ENCODE measurements at places on chromosomes 7 and 10.

DNA sequence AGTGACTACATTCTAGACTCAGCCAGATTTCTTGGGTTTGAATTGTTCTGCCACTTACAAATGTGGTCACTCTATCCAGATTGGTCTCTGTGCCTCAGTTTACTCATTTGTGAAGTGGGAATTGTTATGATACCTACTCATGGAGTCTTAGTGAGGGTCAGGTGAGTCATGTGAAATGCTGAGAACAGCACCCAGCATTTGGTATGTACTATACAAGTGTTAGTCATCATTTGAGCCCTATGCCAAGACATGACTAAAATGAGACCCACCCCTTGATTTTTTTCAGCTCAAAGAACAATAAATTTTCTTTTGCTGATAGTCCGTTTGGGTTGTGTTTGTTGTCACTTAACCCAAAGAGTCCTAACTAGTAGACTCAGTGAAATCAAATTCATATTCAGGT is 92.8 kb downstream of the CHN2 start:
- DNase-seq: no peak

DNA sequence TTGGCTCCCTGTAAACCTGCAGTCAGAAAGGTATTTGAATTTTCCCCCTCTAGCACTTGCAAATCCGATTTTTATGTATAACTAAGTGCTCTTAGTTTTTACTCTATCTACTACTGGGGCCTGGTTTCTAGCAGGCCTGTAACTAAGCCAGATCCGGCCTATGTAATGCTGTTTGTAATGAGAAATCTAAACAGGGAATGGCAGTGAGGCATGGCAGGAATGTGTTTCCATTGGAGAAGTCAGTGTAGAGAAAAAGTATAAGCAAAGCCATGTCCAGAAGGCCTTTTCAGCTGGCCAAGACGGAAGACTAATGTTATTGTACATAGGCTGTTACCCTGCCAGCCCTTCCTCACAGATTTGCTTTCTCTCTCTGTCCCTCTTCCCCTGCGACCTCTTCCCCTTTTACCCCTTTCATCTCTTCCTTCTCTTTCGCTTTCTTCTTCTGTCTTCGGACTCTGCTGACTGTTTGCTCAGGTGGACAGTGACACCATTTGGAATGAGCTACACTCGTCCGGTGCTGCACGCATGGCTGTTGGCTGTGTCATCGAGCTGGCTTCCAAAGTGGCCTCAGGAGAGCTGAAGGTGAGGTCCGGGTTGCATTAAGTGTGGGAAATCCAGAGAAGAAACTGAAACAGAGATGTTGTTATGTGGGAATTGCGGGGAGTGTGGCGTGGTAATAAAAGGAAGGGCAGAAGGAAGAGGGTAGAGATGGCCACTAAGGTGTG is 297.5 kb downstream of the HDAC9 start:
- no peak for DNase-seq

- no peak for DNase-seq
Observed at GRCh38 chr10:81251457-81252115, 623.4 kb upstream of the NRG3 start.

GRCh38 chr10:109239371-109239770 is 683.9 kb downstream of the XPNPEP1 start:
- no peak for DNase-seq

DNA sequence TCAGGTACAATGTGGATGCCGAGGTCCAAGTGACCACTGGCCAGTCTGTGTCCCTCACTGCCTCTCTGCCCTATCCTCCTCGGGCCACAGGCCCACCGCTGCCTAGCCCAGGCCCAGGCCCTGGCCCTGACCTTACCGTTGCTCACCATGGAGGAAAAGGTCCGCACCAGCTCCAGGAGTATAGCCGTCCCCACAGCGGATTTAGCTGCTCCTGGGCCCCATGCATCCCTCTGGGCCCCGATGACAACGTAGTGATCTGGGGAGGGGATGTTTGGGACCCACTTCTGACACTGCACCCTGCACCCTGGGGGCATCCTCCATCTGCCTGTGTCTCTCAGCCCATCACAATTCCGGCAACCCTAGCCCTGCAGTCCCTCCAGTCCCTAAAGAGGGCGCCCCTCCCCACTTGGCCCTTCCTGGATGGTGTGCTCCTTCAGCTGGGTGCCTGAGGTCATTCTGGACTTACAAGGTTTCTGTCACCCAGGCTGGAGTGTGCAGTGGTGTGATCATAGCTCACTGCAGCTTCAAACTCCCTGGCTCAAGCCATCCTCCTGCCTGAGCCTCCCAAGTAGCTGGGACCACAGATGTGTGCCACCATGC is 12.1 kb downstream of the TFR2 start:
- DNase-seq: no peak

- no peak for DNase-seq
Observed at GRCh38 chr7:80779456-80779855, 139.4 kb downstream of the SEMA3C start.

GRCh38 chr7:158259671-158260418 is 327.8 kb downstream of the PTPRN2 start:
- DNase-seq: no peak

GRCh38 chr10:131616040-131616439 is 284.8 kb upstream of the PPP2R2D start:
- no peak for DNase-seq

DNA sequence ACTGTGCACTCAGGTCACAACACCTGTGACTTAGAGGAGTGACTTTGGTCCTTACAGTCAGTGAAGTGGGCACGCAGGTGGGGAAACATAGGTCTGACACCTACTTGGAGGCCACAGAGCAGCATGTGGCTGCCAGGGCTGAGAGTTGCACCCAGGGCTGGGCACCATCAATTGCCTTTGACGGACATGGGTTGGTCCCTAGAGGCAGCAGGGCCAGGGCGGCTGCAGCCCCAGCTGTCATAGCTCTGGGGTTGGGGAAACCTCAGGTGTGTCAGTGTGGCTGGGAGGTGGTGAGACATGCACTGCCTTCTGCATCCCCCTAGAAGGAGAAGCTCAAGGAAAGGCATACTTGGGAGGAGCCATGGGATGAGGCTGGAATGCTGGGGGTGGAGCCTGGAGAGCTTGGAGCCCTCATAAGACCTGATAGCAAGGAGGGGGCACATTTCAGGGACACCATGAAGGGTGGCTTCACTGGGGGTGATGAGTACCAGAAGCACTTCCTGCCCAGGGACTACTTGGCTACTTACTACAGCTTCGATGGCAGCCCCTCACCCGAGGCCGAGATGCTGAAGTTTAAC is at the start of gene INMT:
INMT (plus strand) TSS at position 440 of the 578 bp plus-strand sequence; CDS start at position 456, 16 bp downstream.
- DNase-seq: no peak

- no peak for DNase-seq
Observed at GRCh38 chr7:64892666-64893309, 10.3 kb upstream of the ZNF273 start.

- DNase-seq: no peak
Observed at GRCh38 chr7:47601119-47601880, 19.4 kb upstream of the TNS3 start.

DNA sequence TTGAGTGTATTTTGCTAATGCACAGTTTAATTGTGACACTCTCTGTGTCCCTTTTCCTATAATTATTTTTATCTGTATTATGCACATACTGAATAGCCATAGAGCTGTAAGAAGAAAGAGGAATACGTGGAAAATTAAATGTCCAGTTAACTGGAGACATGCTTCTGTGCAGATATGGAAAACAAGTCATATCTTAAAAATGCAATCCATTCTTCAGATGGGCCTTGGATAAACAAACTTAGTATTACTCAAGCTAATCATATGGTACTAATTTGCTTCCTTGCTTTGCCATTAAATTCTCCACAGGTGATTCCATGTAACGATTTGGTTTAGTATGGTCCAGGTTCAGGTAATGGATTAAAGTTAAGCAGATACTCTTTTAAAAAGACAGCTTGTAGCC is 201.2 kb upstream of the CELF2 start:
- no peak for DNase-seq

DNA sequence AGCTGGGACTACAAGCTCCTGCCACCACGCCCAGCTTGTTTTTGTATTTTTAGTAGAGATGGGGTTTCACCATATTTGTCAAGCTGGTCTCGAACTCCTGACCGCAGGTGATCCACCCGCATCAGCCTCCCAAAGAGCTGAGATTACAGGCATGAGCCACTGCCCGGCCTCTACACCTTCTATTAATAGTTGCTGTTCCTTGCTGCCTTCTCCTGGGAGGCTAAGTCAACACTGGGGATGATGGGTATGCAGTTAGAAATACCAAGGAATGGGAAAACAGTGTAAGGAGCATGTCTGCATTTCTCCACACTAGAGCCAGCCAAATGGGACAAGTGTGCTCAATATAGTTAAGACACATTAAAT is 97.3 kb upstream of the PDLIM1 start:
- DNase-seq: no peak

GRCh38 chr7:92785923-92786322 is 50.5 kb downstream of the CDK6 start:
- DNase-seq: no peak

GRCh38 chr7:90594751-90595317 is 1.3 kb upstream of the CDK14 start:
- no peak for DNase-seq

- DNase-seq: no peak
Observed at GRCh38 chr7:133886086-133886485, 241.1 kb upstream of the LRGUK start.

DNA sequence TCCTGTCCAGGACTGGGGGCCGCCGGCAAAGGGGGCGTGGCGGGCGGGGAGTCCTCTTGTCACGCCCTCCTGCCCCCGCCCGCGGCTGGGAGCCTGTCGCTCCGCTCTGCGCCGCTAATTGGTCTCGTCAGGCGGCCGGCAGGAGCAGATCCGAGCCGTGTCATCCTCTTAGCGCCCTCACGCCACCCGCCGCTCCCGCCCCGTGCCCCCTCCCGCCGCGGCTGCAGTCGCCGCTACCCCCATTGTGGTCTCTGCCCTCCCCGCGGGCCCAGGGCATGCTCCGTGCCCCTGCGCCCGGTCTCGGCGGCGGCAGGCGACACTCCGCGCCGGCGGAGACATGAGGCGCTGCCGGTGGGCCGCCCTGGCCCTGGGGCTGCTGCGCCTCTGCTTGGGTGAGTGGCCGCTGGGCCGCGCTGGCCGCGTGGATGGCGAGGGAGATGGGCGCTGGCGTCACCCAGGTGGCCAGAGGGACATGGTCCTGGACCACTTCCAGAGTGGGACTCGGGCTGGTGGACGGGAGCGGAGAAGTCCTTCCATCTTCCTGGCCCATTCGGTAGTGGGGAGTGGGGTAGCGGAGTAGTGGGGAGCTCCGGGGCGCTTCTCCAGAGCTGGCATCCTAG is at the start of gene CDHR1:
CDHR1 (plus strand) TSS at position 114 of the 620 bp plus-strand sequence; CDS start at position 338, 224 bp downstream.
- peak; percentile 36 for DNase-seq

DNA sequence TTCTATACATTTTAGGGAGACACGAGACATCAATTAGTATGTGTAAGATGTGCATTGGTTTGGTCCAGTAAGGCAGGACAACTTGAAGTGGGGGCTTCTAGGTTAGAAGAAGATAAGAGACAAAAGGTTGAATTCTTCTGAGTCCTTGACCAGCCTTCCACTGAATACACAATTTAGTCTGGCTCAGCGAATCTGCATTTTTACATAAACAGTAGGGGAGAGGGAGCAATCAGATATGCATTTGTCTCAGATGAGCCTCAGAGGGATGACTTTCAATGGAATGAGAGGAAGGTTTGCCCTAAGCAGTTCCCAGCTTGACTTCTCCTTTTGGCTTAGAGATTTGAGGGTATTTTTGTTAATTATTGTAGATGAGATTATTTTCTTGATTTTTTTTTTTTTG is 20.0 kb upstream of the C10orf90 start:
- DNase-seq: no peak

GRCh38 chr7:25894002-25894901 is 257.7 kb upstream of the NFE2L3 start:
- no peak for DNase-seq

DNA sequence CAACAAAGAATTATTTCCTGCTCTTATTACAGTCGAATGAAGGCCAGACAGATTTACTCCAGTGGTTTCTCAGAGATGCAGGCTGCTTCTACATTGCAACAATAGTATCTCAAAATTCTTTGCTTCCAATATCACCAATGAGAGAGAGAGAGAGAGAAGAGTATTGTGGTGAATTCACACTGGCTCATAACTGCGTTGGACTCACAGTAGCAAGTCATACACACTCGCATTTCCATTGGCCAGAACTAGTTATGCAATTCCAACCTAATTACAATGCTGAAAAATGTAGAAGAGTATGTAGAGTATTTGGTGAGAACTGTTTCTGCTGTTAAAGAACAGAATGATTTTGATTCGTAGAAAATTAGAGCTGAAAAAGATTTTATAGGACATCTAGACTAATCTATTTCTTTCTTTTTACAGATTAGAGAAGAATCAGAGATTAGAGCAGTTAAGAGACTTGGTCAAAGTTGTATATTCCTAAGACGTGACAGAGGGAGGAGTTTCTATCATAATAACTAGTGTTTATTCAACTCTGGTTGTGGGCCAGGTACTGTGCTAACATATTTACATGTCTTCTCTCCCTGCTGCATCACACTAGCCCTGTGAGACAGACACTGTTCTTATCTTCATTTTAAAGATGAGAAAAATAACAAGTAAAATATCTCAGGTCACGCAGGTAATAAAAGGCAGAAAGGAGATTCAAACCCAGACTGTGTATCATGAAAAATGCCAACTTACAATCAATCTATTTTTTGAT is 34.6 kb upstream of the PDK4 start:
- DNase-seq: no peak

DNA sequence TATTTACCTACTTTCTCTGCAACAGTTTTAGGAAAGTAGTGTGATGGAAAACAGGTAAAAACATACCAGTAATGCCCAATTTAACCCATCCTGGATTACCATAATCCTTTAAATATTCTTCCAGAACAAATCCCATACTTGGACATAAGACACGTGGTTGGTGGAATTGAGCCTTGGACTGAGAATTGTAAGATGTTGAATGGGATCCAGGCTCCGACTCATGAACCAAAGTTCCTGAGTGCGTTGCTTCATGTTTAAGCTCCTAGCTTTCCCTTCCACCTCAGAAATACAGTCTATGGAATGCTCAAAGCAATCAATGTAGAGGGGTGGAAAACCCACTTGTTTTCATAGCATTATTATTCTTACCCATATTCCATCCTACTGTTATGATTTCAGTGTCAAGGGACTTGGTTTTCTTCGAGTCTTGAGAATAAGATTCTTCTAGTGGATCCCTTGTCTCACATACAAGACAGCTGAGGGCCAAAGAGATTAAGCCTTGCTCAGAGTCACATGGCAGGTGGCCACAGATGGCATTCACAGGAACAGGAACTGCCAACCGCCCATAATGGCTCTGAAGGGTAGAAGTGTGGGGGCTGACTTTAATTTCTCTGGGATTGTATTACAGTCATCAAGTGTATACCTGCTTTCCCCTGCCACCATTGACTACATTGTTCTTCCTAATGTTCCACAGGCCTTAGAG is 171.2 kb downstream of the GFRA1 start:
- no peak for DNase-seq

DNA sequence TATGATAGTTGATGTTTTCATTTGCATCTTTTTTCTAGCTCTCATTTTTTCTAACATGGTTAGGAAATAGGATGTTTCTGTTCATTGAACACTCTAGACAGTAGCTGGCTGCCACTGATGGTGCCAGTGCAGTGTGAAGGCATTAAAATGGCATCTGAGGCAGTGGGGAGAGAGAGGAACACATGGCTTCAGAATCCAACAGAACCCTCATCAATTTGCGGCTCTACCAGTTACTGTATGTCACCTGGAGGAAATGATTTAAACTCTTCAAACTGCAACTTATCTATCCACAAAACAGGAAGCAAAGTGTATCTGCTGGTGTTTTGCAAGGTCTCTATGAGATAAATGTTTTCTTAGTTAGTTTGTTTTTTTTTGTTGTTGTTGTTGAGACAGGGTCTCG is 305.2 kb upstream of the PRKCQ start:
- no peak for DNase-seq
